ENCODE measurements at places on chromosomes 3 and 15.

DNA sequence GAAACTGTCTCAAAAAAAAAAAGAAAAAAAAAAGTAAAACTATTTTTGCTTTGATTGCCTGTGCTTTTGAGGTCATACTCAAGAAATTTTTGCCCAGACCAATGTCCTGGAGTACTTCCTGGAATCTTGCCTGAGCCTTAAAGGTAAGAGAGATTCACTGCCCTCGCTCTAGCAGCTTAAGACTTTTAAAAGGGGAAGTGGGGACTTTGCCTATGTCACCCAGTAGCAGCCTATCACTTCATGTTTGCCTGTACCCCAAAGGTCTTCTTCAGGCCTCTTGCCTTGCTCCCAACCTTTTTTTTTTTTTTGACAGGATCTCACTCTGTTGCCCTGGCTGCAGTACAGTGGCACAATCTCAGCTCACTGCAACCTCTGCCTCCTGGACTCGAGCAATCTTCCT, 18.9 kb upstream of the GOLGB1 start:
- DNase-seq, result no peak

GRCh38 chr3:56857178-56857577, 55.4 kb upstream of the ARHGEF3 start:
- no peak for DNase-seq

- no peak for DNase-seq
Observed at GRCh38 chr15:93319121-93319814, 230.3 kb upstream of the RGMA start.

GRCh38 chr3:38083871-38084333, 44.9 kb downstream of the DLEC1 start:
- DNase-seq, result no peak

- no peak for DNase-seq
Observed at GRCh38 chr15:50109076-50109987, 9.7 kb downstream of the ATP8B4 start.

DNA sequence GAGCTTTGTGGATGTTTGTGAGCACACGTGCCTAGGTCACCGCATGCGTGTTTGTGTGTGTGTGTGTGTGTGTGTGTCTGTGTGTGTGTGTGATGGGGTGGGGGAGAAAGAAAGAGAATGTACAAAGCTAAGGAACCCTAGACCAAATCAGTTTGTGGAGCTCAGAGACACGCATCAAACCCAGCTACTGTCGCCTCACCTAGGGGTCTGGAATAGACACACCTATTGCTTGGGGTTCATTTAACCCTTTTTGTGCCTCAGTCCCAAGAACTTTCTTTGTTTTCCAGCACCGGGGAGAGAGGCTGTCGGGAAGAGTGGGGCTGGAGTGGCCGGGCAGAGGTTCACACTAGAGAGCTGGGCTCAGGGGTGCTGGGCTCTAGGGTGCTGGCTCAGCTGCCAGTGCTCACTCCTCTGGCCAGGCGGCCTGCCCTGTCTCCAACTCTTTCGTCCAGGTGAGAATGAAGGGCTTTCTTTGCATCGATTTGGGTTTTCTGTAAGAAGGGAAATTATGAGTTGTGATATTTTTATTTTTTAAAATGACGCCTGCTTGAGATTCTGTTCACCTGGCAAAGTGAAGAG, 221.6 kb downstream of the MEIS2 start:
- DNase-seq, result no peak

DNA sequence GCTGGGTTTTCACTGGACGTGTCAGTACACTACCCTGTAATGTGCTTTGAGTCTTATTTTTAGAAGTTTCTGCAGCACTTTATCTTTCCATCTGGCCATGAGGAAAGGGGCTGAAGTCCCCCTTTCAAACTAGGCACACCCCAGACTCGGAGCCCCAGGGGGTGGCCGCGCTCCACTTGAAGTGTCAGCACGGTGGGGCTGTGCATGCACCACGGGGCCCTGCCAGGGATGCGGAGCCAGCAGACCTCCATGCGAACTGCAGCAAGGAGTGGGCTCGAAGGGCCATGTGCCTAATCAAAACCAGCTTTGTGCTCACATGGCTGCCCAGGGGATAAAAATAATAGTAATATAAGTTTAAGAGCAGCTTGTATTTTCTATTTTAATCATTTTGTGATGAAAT, 100.9 kb upstream of the HACD2 start:
- DNase-seq, result no peak
